Activated CD8-positive, alpha-beta memory T cell treated with anti-CD3 and anti-CD28 coated beads for 24 hours (primary cell): ENCODE measurements at places on chromosomes 12 and 14.
A peak's percentile ranks its signal among the peaks of the same experiment; 100 is the strongest.

- no peak for DNase-seq
These were observed 146.1 kb downstream of the METTL25 start for GRCh38 chr12:82504409-82504808.

DNA sequence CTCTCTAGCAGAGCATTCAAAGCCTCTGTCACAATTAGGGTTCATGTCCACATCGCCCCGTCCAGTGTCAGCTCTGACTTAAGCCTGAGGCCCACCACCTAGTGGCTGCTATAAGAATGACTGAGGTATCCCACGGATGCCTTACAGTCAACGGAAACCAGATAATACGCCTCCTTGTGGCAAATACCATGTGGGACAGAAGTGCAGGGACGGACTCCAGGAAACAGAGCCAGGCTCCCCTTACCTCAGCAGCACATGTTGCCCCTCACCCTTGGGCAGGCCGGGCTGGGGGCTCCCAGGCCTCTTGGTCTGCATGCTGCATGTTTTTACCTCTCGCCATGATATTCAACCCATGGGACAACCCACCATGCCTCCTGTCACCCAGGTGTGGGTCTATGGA, 86.3 kb downstream of the VWF start:
- DNase-seq = peak; percentile 62

- DNase-seq = no peak
These were observed 189.6 kb upstream of the TMEM132C start for GRCh38 chr12:128077211-128077916.

DNA sequence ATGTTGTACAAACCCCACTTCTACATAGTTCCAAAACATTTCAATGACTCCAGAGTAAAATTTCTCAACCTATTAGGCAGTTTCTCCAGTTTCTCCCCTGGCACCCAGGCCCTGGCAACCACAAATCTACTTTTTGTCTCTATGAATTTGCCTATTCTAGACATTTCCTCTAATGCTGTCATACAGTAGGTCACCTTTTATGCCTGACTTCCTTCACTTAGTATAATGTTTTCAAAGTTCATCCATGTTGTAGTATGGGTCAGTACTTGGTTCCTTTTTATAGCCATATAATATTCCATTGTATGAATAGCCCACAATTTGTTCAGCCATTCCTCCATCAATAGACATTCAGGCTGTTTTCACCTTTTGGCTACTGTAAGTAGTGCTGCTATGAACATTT, 67.0 kb downstream of the SPRING1 start:
- DNase-seq = no peak

DNA sequence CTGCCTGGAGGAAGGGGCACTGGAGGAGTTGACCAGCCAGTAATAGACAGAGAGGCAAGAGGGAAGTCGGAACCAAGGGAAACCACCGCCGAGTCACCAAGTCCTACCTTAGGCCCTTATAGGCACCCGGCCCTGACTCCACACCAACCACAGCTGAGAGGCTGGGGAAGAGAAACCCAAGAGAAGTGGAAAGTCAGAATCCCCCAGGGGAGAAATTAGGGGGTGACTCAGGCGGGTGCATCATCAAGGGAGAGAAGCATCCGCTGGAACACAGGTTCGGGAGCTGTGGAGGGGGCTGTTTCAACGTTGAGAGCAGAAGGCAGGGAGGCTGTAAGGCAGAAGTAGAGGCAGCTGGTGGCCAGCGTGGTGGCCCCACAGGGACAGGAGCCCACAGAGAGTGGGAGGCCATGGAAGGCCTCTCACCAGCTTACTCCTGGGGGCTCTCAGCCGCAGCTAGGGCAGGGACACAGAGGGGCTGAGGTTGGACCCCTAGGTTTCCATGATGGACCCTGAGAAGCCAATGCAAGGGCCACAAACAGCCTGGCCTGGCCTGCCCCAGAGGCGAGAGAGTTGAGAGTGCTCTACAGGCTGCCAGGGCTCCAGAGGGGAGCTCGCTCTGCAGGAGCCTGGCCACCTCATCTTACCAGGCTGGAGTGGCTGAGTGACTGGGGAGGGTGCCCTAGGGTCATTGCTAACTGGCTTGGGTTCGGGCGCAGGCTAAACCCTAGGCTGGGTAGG, 1.4 kb upstream of the TRMT61A start:
- DNase-seq = no peak

DNA sequence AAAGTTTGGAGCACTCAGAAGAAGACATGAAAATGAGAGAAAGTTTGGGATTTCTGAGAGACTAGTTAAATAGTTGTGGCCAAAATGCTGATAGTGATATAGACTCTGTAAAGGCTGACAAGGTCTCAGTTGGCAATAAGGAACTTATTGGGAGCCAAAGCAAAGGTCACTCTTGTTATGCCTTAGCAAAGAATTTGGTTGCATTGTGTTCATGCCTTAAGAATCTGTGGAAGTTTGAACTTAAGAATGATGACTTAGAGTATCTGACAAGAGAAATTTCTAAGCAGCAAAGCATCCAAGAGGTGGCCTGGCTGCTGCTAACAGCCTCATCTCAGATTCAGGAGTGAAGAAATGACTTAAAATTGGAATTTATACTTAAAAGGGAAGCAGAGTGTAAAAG, 113.8 kb downstream of the PIK3C2G start:
- DNase-seq = no peak

GRCh38 chr12:15728118-15728598, 61.0 kb downstream of the EPS8 start:
- DNase-seq = no peak

DNA sequence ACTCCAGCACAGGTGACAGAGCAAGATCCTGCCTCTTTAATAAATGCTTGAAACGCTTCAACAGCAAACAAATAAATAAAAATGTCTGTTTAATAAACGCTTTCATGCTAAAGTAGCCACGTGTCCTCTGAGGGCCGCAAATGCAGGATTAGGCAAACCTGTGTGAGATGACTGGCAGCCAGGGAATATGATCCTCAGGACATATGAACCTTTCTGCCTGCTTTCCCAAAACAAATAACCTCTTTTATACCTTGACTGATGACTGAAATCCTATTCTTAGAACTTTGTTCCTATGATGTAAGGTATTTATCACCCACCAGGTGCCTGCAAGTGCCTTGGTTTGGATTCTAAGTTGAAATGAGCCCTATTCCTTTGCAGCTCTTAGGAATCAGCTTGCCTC, 14.5 kb upstream of the FLVCR2 start:
- DNase-seq = no peak

DNA sequence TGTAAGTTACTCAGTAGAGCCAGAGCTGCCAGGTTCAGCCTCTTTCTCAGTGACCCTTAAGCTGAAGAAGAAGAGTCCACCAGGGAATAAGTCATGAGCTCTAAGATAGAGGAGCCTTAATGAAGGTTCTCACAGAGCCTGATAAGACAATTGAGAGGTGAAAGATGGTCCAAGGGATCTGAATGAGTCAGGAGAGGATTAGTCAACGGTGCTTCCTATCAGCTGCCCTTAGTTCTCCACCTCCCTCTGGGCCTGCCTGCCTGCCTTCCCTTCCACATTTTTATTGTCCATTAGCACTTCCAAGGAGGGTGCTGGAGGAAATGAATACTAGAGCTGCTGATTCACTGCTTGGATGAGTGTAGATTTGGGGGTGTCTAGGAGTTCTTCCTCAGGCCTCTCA, 161.7 kb upstream of the RMST start:
- DNase-seq = no peak

GRCh38 chr12:38949363-38949762, 44.0 kb upstream of the CPNE8 start:
- DNase-seq = no peak

DNA sequence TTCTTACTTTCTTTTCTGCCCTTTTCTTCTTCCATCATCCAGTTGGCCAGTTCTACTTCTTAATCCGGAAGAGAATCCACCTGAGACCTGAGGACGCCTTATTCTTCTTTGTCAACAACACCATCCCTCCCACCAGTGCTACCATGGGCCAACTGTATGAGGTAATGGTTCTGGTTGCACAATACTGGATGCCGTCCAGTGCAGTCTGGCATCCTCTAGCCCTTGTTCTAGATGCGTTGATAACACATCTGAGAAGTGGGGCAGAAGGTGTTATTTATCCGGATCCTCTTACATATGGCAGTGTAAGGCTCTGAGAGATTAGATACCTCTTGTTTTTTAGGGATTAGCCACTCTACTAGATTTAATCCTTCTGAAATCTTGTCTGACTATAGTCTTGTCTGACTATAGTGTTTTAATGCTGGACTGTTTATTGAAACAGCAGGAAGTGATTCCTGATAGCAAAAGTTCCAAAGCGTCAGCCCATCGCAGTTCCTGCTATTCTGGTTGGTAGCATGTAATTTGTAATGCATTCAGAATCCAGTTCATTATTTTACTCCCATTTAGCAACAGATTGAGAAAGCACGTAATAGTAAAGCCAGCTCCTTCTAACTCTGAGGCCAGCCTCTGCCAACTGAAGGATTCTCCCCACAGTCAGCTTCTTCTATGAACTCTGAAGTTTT, 7.9 kb downstream of the GABARAPL1 start:
- no peak for DNase-seq

DNA sequence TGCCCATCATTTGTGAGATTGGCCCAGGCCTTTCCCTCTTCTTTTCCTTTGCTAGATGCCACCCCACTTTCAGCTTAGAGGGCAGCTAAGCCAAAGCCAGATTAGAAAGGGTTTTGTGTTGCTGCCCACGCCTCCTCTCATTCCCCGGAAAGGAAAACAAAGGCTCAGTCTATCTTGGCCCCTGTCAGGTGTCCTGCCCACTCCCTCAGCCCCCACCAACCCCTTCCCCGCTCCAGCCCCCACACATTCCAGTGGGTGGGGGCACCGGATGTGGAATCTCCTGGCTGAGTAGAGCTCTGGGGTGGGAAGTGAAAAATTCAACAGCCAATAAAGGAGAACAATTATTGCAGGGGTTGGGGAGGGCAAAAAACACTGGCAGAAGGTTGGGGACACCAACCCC, 2.2 kb downstream of the BLOC1S1 start:
- DNase-seq = no peak
